ENCODE measurements at places on chromosomes 5 and 9. TPM values are rescaled to one million over a fixed set of nuclear protein-coding genes. Genes with fewer than 3 reads are reported as not detected.

- no peaks in the 10 kb centered on the region for H3K4me1 ChIP-seq
- peaks cover 13% of the 10 kb centered on the region for H3K27me3 ChIP-seq
- H3K27ac ChIP-seq, result no peak overlapping the region
- no peaks in the 10 kb centered on the region for H3K36me3 ChIP-seq
Observed at GRCh38 chr5:32791536-32792243, 80.6 kb downstream of the NPR3 start.

- H3K36me3 ChIP-seq, result no peaks in the 10 kb centered on the region
- no peaks in the 10 kb centered on the region for H3K27me3 ChIP-seq
Observed at GRCh38 chr5:16856531-16856930, 79.6 kb downstream of the MYO10 start.

Gene HBEGF
- total RNA-seq, result 63.0 TPM

DNA sequence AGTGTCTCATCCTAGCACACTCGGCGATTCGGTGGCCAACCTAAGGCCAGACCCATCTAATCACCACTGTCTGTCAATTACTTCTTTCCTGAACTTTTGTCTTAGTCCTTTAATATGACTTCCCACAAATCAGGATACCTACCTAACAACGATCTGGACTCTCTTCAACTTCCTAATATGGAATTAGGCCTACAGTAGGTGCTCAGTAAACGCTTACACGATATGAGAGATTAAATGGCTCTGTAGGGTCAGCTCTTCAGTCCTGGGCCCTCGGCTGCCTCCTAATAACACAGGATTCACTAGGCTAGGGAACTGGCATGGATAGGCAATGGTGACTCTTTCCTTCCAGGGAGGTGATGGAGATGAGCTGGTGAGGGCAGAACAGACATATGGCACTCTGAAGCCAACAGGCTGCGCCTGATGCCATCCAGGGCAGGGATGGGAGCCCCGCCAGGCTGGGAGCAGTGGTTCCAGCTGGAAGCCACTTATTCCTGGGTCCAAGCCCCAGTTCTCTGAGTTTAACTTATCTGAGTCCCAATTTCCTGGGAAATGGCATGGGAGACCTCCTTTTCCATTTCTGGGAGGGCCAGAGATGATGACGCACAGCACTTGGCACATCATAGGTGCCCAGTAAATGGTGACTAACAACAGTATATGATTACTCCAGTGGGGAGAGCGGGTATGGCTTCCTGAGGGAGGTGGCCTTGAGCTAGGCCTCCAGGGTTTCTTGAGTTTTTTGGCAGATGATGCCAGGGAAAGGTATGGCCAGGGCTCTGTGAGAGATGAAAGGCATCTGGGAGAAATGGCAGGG is 7.3 kb downstream of the PDGFRB start:
- H3K36me3 ChIP-seq, result no peaks in the 10 kb centered on the region
- H3K4me3 ChIP-seq, result peak overlapping the region; percentile 24
- H3K4me1 ChIP-seq, result peaks cover 50% of the 10 kb centered on the region
- DNase-seq, result no peak
- H3K27ac ChIP-seq, result peak overlapping the region; percentile 56
- H3K27me3 ChIP-seq, result no peaks in the 10 kb centered on the region

Gene IFNA13
- total RNA-seq, result not detected

DNA sequence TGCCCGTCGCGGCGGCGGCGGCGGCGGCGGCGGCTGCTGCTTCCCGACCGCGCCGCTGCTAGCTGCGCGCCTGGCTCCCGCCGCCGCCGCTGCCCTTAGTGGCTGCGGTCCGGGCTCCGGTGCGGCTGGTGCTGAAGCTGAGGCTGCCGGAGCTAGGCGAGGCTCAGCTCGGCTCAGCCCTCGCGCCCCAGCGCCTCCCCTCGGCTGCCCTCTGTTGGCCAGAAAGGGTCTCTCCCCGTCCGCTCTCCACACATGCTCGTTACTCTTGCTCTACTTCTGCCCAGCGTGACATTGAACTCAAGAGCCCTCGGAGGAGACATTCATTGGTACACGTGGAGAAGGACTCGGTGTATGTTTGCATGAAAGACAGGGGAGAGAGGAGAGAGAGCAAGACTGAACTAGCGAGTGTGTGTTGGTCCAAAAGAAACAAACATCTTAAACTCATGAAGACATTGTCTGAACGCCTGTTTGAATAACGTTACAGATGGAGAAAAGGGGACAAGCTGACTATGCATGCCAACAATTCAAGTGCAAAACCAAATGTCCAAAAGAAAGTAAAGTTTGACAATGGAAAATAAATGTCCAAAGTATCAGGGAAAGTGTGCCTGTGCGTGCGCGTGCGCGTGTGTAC is at the start of gene HCN1:
HCN1 (minus strand) TSS at position 175 of the 631 bp plus-strand sequence.
- H3K36me3 ChIP-seq, result peaks cover 11% of the 10 kb centered on the region
- H3K4me3 ChIP-seq, result no peak within 1 kb of the TSS
- no peaks in the 10 kb centered on the region for H3K4me1 ChIP-seq

- peak overlapping the region; percentile 43 for H3K4me3 ChIP-seq
- H3K27me3 ChIP-seq, result no peaks in the 10 kb centered on the region
- DNase-seq, result no peak
- peaks cover 28% of the 10 kb centered on the region for H3K4me1 ChIP-seq
Observed at GRCh38 chr9:112248722-112249121, 73.6 kb upstream of the SUSD1 start.

Measured in natural killer cell treated with Interleukin-12 subunit alpha and Interleukin-12 subunit beta and Interleukin-15 and Interleukin-18, amount 100 ng/mL, for 72 hours (primary cell).